ENCODE measurements at places on chromosomes 11 and 22.

DNA sequence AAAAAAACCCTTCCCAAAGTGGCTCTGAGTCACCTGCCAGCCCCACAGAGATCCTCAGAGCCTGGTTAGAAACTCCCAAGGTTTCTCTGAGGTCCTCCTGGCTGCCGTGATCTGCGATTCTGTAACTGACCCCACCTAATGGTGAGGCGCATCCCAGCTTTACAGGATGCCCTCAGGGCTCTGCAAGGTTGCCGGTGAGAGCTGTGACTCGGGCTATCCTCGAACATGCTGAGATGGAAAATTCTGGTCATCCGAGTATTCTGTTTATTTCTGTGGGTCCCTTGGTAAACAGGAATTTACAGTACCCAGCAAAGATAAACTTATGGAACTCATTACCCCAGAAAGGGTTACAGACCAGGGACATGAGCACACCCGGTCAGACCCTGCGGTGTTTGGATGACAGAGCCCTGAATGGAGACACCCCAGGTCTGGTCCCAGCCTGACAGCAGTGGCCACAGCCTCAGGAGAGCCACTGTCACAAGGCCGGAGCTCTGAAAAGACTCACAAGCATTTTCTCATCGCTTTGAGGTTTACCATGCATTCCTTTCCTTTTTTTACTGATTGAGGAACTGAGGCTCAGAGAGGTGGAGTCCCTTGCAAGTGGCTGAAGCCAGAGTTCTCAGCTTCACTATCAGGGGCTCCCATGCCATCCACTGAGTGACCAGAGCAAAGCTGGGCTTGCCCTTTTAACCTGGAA is 22.2 kb downstream of the LIF start:
- no peak for DNase-seq

- no peak for DNase-seq
These were observed 276.5 kb upstream of the MTNR1B start for GRCh38 chr11:92692826-92693546.

GRCh38 chr11:117175781-117176180 is 2.8 kb upstream of the SIDT2 start:
- DNase-seq, result no peak

DNA sequence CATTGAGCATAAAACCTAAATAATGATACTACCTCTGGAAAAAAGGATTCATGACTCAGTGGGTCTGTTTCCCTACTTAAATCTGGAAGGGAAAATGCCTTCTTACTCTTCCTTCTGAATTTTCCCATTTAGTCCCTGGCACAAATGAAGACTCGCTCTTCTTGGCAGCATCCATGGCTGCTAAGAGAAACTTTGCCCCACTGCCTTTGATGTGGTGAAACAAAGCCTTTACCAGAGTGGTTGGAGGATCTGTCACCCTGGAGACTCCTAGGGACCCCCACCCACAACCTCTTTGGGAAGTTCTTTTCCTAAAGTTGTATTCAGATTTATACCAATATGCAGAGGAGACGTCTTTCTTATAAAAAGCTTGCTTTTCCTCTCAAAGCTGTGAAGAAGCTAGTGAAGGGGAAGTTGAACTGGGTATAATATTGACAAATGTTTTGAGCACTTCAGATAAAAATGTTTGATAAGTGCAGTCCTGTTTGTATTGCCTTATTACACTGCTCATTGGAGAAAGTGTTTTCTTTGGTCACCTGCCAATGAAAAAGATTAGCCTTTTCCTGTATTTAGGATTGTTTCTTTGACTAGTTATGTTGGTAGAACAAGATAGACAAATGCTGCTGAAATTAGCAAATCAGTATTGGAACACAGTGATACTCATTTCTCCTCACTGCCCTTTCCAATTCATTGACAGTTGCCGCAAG is 77.3 kb downstream of the ARFGAP2 start:
- no peak for DNase-seq

DNA sequence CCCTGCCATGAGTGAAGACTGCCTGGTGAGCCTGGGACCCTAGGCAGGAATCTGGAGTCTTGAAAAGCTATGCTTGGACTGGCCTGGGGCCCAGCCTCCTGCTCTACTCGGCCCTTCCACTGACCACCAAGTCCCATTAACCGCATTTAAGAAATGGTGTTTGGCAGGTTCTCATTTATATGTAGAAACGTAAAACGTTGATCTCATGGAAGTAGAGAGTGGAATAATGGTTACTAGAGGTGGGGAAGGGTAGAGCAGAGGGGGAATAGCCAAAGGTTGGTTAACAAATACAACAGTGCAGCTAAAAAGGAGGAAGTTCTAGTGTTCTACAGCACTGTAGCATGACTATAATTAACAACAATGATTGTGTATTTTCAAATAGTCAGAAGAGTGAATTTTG is 72.9 kb upstream of the EED start:
- DNase-seq, result no peak

GRCh38 chr11:86202013-86202336 is 42.6 kb upstream of the EED start:
- no peak for DNase-seq

DNA sequence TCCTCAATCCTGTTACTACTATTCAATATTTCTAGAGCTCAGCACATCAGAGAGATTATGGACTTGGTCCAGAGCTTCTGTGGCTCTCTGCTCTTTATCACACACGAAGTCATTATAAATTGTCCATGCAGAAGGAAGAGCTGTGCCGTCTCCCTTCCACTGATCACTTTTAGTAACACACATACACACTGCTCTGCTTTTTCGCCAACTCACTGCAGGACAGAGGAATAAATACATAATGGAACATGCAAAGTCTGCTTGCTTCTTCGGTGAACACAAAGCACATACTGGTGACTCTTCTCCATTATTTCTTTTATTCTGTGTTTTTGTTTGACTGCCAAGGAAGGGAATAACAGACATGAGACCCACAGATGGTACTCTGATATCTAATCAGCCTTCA is 1000.0 kb upstream of the TENM4 start:
- DNase-seq, result no peak
